Fibroblast of skin of right quadriceps (primary cell): ENCODE measurements at places on chromosomes 2 and 18.

GRCh38 chr2:26913606-26913998 is 56.8 kb upstream of the MAPRE3 start:
- DNase-seq, result no peak

DNA sequence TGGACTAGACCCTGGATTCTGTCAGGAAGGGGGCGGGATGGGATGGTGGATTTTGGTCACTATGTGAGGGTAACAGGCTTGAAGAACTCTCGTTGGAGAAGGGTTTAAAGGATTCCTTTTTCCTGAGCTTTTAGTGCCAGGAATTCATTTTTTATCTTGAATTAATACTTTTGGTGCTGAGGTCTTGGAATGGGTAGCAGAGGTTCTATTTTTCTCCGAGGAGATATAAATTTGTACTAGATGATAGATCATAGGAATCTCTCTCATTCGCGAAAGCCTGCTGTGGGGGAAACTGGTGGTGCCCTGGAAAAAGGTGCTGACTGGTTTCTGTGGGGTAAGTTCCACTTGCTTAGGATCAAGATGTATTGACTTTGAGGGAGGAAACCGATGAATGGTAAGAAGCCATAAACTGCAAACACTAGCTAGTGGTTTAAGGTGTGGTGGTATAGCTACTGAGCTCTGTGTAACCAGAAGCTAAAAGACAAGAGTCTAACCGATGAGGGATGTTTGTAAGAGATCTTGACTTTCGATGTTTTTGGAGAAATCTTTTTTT is 706 bp downstream of the AGPS start:
- DNase-seq, result no peak

- DNase-seq, result no peak
Observed at GRCh38 chr18:47917923-47918610, 12.4 kb downstream of the SMAD2 start.

- DNase-seq, result no peak
Observed at GRCh38 chr2:28522481-28522880, 26.6 kb downstream of the PLB1 start.

GRCh38 chr18:23541349-23542093 is 38.2 kb downstream of the RMC1 start:
- no peak for DNase-seq

GRCh38 chr2:2613279-2614199 is 282.5 kb upstream of the MYT1L start:
- DNase-seq, result peak; percentile 84

DNA sequence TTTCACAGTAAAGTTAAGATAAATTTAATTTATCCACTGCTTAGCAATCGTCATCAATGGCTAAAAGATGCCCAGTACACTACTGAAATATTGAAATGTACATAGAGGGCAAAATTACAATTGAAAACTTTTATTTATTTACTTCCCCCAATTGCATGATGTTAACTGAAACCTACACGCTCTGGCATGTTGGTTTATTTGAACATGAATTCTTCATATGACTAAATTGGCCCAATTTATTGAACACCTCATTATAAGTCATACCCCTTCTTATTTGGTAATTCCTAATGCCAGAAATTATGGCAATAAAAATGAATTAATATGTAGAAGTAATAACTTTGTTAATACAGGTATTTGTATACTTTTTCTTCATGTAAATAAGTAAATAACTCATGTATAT is 183.0 kb upstream of the ZC3H15 start:
- DNase-seq, result no peak

GRCh38 chr2:120418174-120418787 is 72.3 kb downstream of the INHBB start:
- no peak for DNase-seq

GRCh38 chr2:58727981-58728656 is 487.0 kb upstream of the FANCL start:
- no peak for DNase-seq

- no peak for DNase-seq
Observed at GRCh38 chr2:198280145-198280544, 475.8 kb downstream of the PLCL1 start.

- DNase-seq, result peak; percentile 7
Observed at GRCh38 chr2:146730882-146731281, 1113.9 kb upstream of the ACVR2A start.

GRCh38 chr2:81249152-81249551 is 944.6 kb upstream of the LRRTM1 start:
- DNase-seq, result no peak

DNA sequence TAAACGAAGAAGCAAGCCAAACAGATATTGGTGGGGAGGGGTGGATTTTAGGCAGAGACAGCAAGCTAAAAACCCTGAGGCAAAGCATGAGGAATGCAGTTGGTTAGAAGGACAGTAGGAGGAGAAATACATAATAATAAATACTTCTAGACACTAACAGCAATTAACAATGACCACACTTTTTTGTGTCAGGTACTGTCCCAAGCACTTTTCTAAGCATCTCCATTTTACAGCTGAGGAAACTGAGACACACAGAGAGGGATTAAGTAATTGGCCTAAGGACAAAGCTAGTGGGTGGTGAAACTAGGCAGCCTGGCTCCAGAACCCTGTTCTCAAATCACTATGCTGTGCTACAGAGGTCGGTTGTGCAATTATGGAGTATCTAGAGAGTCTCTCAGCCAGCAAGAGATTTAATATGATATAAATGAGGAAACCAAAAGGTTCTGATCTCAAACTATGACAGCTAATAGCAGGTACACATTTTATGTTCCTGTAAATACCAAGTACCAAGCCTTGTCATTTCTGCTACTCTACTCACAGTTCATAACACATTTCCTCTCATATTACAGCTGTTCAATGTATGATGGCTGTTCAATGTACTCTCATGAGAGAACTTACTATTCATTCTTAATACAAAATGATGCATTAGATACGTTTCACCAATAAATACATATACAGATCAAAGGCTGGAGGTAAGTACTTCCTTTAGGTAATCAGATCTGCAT is 5.3 kb downstream of the MAP4K3 start:
- no peak for DNase-seq

- DNase-seq, result no peak
Observed at GRCh38 chr2:54763636-54764291, 40.3 kb downstream of the EML6 start.

DNA sequence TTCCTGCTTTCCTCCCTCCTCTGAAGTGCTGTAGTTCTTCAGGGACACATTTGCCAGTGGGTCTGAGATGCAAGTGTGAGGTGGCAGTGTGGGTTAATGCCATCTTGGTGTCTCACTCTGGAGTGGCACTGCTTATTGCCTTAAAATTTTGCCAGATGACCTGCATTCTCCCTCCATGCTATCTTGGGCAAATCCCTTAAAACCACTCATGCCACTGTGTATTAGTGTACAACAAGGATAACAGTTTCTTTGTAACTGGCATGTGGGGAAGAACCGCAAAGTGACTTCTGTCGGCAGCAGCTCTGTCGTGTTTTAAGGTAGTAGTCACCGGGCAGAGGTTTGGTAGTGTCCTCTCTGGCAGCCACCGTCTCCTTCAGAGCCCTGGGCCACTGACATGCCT is 124.2 kb downstream of the NEDD4L start:
- DNase-seq, result no peak

DNA sequence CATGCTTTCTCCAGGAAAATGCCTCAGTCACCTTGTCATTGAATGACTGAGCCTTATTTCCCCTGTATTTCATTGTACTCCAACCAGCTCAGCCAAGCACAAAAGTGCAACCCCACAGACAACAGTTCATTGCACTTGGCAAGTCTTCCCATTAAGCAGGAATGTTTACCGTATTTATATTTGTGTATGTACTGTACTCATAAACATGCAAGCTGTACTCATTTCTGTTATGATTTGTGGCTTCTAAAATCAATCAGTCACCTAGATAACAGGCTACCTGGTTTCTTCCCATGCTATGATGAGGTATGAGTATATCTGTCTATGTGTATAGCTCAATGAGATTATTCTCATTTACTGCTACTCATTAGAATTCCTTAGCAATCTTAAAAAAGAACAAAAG is 505.5 kb upstream of the FAM98A start:
- DNase-seq, result peak; percentile 40
